Fibroblast of the aortic adventitia (primary cell): ENCODE measurements at places on chromosomes 16 and 17.

DNA sequence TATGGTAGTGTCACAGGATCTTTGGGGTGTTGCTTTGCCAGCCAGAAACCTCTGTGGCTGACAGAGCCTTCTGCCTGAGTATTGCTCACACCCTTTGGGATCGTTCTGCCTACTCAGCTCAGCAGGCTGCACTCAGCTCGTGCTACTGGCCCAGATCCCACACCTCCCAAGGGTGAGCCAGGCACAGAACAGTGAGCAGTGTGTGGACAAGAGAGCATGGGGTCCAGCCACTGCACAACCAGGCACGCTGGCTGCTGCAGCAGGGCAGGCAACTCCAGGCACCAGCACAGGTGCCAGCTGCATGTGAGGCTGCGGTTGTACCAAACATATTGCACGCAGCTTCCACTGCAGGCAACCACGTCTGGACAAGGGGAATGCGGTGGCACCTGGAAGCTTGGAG, 84.9 kb downstream of the CYB561 start:
- no peak for DNase-seq

DNA sequence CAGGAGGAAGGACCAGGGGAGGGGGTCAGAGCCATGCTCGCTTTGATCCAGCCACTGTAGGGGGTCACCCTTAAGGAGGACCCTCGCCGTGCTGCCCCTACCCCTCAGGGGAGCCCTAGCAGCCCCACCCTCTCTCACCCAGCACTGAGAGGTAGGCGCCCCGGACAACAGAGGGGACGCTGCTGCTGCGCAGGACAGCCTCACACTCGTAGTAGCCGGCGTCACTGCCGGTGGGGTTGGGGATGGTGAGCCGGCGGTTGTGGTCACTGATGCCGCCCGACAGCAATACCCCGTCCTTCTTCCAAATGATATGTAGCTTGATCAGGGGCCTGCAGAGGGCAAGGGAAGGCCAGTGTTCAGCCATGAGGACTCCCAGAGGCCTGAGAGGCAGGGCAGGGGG, 126.0 kb upstream of the CDC42EP4 start:
- DNase-seq, result no peak

DNA sequence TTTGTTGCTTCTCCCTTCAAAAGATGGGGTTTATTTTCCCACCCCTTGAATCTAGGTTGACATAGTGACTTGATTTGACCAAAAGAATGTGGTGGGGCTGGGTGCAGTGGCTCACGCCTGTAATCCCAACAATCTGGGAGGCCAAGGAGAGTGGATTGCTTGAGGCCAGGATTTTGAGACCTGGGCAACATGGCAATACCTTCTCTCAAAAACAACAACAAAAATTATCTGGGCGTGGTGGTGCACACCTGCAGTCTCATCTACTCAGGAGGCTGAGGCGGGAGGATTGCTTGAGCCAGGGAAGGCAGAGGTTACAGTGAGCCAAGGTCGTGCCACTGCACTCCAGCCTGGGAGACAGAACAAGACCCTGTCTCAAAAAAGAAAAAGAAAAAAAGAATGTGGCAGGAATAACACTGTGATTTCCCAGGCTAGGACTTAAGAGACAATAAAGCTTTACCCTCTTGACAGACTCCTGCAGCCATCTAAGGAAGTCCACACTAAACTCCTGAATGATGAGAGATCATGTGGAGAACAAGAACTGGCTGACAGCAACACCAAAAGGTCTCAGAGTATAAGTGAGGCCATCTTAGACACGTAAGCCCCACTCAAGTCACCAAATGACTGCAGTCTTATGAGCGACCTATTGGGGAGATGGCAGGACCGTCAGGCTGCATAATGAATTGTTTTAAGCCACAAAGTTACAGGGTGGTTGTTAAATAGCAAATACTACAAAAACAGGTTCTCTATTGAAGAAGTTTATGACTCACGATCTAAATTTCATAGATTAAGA, 37.0 kb downstream of the FBXL20 start:
- peak; percentile 19 for DNase-seq

- DNase-seq, result no peak
Measured at GRCh38 chr16:2587891-2588565, 50.2 kb downstream of the PDPK1 start.

- no peak for DNase-seq
Measured at GRCh38 chr17:77827511-77827910, 131.0 kb upstream of the TNRC6C start.

DNA sequence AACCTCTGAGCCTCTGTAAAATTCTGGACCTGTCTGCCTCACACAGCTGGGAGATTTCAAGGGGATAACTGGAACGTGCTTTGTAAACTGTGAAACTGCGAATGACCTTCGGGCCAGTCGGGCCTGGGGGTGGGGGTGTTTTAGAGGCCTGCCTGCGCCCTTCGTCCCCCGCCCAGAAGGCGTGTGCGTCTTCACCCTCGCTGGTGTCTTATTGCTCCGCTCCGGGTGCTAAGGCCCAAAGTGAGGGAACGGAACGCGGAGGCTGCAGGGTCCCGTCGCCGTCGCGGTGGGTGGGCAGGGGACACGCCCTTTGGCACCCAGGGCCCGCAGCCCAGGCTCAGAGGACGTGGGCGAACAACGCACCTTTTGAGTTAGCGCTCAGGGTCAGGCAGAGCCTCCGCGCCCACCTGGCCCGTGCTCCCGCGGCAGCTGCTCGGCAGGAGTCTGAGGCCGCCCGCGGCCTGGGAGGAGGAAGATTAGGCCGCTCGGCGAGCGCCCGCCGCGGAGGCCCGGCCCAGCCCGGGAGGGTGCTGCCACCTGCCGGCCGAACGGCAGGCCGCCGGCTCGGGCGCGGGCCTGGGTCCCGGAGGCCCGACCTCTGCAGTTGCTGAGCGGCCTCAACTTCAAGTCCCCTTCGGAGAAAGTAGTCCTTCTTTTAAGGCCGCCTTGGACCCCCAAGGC, 29.7 kb downstream of the DCAKD start:
- peak; percentile 51 for DNase-seq

DNA sequence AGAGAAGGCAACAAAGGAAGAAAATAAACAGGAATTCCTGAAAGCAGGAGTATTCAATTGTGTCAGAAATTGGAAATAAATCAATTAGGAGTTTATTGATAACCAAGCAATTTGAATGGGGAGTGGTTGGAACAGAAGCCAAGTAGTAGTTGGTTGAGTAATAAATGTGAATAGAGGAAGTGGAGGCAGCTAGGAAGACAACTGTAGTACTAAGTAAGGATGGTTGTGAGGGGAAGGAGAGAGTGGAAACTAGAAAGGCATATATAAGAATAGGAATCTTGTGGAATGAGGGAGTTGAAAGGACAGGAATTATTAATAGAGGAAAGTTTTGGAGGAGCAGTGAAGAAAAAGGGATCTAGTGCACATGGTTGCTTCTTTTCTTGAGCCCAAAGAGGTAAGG, 34.4 kb downstream of the NFAT5 start:
- no peak for DNase-seq

GRCh38 chr16:85511938-85512807, 100.9 kb upstream of the GSE1 start:
- DNase-seq, result no peak

GRCh38 chr17:9767432-9767991, 23.9 kb downstream of the DHRS7C start:
- no peak for DNase-seq

DNA sequence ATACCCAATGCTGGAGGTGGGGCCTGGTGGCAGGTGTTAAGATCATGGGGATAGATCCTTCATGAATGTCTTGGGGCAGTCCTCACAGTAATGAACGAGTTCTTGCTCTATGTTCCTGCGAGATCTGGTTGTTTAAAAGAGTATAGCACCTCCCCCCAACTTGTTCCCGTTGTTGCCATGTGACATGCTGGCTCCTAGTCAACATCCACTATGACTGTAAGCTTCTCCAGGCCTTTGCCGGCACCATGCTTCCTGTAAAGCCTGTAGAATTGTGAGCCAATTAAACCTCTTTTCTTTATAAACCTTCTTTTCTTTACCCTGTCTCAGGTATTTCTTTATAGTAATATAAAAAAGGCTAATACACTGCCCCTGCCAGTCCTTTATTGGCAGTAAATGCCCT, 33.3 kb downstream of the RANBP10 start:
- DNase-seq, result no peak

- no peak for DNase-seq
Measured at GRCh38 chr17:45005700-45006099, 37.6 kb upstream of the C1QL1 start.

- DNase-seq, result no peak
Measured at GRCh38 chr16:72051818-72052217, 2.5 kb upstream of the HP start.

GRCh38 chr17:34858591-34859565, 102.4 kb downstream of the CCT6B start:
- DNase-seq, result no peak

DNA sequence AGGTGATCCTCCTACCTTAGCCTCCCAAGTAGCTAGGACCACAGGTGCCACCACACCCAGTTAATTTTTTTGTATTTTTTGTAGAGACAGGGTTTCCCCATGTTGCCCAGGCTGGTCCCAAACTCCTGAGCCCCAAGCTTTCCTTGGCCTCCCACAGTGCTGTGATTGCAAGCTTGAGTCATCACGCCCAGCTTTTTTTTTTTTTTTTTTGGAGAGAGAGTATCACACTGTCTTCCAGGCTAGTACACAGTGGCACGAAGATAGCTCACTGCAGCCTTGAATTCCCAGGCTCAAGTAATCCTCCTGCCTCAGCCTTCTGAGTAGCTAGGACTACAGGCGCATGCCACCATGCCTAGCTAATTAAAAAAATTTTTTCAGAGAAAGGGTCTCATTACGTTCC, 27.2 kb downstream of the HEATR9 start:
- DNase-seq, result peak; percentile 10

- no peak for DNase-seq
Measured at GRCh38 chr17:55580596-55581133, 69.4 kb upstream of the SMIM36 start.

DNA sequence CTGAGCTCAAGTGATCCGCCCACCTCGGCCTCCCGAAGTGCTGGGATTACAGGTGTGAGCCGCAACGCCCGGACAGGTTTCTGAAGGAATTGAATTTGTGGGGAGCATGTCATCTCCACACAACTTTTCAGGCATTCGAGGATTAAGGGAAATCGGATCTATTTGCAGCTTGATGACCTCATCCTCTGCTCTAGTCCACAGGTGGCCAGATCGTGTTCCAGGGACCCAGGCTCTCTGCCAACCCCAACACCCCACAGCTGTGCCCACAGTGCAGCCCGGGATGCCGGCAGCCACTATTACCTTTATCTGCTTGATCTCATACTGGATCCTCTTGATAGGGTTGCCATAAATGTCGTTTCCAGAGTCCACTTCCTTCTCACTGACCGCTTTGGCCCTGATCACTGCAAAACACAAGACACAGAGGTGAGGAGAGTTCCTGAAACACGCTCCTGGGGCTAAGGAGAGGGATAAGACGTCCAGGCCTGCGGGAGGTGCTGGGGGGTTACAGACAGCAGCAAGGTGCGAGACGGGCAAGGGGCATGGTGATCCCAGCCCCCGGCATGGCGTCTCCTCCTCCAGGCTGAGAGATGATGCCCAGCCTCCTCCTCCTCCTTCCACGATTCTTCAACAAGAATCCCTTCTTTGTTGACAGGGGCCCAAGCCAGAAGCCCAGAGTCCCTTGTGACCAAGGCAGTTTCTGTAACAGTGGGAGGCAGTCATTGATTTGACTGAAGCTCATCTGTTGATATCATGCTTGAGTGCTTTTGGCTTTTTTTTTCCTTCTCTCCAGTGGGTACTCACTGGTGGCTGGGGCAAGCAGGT, 29.3 kb downstream of the CEP295NL start:
- DNase-seq, result no peak

- DNase-seq, result no peak
Measured at GRCh38 chr16:23852794-23853562, 17.2 kb downstream of the PRKCB start.

DNA sequence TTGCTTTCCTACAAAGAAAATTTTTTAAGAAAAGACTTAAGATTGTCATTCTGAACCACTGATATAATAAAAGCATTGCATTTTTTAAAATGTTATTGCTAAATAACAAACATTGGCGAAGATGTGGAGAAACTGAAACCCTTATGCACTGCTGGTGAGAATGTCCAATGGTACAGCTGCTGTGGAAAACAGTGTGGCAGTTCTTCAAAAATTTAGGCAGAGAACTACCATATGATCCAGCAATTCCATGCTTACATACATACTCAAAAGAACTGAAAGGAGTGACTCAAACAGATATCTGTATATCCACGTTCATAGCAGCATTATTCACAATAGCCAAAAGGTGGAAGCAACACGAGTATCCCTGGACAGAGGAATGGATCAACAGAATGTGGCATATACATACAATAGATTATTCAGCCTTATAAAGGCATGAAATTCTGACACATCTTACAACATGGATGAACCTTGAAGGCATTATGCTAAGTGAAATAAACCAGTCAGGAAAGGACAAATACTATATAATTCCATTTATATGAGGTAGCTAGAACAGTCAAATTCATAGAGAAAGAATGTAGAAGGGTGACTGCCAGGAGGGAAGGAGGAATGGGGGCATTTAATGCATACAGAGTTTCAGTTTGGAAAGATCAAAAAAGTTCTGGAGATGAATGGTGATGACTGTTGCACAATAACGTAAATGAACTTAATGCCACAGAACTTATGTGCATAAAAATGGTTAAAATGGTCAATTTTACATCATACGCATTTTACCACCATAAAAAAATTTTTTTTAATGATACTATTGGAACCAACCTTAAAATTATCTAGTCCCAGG, 92.1 kb downstream of the CACNG1 start:
- no peak for DNase-seq

DNA sequence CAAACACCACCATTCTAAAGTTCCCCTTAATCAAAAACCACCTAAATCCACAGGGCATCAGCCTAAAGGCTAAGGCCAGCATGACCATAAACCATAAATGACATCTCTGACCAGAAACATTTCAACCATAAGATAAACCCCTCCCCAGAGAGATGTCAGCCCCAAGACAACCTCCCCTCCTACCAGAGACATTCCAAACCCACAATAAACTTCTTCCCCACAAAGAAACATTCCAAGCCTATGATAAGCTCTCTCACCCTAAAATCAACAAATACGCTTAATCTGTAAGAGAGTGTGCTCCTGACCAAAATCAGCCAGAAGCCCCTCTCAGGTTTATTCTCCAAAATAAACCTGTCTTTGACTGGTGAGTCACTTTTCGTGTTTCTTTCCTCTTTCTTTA, 54.8 kb downstream of the SLFN5 start:
- peak; percentile 55 for DNase-seq

DNA sequence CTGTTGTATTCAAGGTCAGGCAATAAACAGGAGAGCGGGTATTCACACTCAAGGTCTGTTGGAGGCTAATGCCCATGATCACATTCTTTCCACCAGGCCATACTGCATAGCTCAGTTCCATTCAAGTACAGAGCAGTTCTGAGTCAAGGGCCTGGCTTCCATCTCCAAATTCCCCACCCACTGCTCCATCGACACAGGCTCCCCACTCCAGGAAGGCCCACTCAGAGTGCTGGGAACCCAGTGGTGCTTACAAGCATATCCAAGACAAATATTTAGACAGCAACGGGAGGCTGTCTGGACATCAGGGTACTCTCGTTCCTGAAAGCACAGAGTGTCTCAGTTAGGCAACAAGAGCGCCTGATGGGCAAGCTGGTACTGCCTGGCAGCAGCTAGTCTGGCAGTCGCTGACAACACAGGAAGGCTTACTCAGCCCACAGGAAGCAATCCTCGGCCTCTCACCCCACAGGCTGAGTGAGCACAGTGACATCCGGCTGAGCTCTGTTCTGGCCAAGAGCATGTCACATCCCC, 40.9 kb downstream of the RFFL start:
- DNase-seq, result peak; percentile 88
